Left ventricle myocardium inferior (tissue), 1 donor: ENCODE measurements at places on chromosomes 5 and 9. TPM values are rescaled to one million over a fixed set of nuclear protein-coding genes. Genes with fewer than 3 reads are reported as not detected.

GRCh38 chr5:139925650-139926640 lies 117.2 kb downstream of the NRG2 start:
- no peak overlapping the region for H3K27ac ChIP-seq
- no peak overlapping the region for H3K4me3 ChIP-seq
- H3K36me3 ChIP-seq, result no peaks in the 10 kb centered on the region
- H3K4me1 ChIP-seq, result no peaks in the 10 kb centered on the region

NEURL1B gene
- 24.0 TPM for total RNA-seq

GRCh38 chr5:36057386-36057785 lies 9.3 kb downstream of the UGT3A2 start:
- no peak for DNase-seq
- H3K4me3 ChIP-seq, result no peak overlapping the region
- H3K36me3 ChIP-seq, result no peaks in the 10 kb centered on the region
- peaks cover 23% of the 10 kb centered on the region for H3K27me3 ChIP-seq

FAM200C gene
- total RNA-seq, result 4.9 TPM
